Fibroblast of upper back skin (primary cell): ENCODE measurements at places on chromosomes 3 and 15.
A peak's percentile ranks its signal among the peaks of the same experiment; 100 is the strongest.

- peak; percentile 72 for DNase-seq
These were observed 9.3 kb upstream of the C15orf61 start for GRCh38 chr15:67511606-67512005.

- DNase-seq = no peak
These were observed 5.2 kb downstream of the THSD4 start for GRCh38 chr15:71120428-71120944.

GRCh38 chr3:159724627-159725026 lies 264.0 kb upstream of the IL12A start:
- DNase-seq = peak; percentile 75

- DNase-seq = peak; percentile 91
These were observed 9.7 kb downstream of the CCK start for GRCh38 chr3:42256135-42256819.

GRCh38 chr3:70085613-70086012 lies 86.1 kb downstream of the SAMMSON start:
- no peak for DNase-seq

- DNase-seq = no peak
These were observed 11.5 kb downstream of the HEMK1 start for GRCh38 chr3:50580683-50581458.

DNA sequence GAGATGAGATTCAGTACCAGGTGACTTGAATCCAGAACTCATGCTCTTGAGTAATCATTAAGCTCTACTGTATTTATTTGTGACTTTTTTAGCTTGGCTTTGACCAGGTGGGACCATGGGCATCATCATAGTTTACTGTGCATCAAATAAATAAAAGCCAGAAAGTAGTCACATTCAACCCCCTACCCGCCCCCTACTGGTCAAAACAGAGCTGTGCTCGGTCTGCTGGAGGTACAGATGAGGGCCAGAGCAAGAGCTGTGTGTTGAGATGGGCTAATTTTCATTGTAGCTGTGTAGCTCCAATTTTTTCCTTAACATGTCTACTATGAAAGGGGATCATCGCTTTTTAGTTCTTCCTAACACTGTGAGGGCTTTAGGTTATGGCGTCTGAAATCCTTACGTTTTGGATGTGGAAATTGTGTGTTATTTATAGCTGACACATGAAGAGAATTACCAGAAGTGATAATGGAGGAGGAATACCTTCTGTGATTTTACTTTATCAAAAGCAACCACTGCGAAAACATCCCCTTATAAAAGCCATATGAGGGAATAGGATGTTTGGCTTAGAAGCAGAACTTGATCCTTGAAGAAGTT lies 375.1 kb downstream of the PTPRG start:
- DNase-seq = peak; percentile 16

DNA sequence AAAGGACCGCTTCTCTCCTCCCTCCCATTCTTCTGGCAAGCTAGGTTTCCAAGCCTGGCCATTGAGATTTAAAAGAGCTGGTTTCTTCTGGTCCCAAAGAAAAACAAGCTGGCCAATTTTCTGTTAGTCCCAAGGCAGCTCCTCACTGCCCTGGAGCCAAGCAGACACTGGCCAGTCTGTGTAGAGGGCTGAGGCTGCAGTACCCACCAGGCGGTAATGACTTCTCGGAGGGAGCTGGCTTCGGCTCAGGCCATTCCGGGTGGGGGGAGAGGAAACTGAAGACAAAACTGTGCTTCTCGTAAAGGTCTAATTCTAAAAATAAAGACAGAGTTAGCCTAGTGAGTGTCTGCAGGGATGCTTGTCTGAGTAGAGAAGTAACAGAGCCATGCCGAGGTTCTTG lies 78.5 kb upstream of the SMAD3 start:
- DNase-seq = no peak

GRCh38 chr15:90780916-90781315 lies 63.8 kb downstream of the BLM start:
- DNase-seq = no peak

GRCh38 chr3:29718661-29719065 lies 437.8 kb downstream of the RBMS3 start:
- DNase-seq = peak; percentile 55

DNA sequence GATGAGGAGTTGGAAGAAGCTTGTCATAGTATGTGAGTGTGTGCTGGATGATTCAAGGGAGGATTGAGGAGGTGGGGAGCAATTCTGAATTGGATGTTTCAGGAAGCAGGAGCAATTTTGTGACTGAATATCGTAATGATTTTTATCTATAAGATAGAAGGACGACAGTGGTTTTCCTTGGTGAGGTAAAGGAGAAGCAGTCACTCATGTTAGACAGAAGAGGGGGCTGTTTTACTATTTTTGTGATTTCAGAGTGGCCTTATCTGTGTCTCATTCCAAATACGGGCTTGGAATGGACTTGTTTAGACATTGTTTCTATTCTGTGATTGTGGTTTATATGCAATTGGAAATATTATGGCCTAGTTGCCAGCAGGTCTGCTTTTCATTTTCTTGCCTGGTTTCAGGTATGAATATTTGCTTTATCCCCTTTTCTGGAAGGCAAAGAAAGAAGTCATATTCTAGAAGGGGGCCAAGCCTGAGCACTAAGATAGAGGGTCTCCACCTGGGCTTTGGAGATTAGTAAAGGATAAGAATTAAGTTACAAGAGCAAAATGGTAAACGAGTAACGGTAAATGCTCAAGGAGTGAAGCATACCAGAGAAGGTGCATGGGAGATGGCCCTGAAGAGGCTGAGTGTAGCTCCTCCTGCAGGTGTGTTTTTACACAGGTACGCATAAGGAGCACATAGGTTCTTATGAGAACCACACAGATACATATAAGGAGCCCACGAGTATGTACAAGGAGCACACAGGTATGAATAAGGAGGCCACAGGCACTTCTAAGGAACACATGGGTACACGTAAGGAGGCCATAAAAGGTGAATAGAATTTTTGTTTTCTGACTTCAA lies 124.6 kb upstream of the KCNAB1 start:
- peak; percentile 51 for DNase-seq

GRCh38 chr15:96388673-96389072 lies 58.2 kb downstream of the NR2F2 start:
- DNase-seq = no peak

DNA sequence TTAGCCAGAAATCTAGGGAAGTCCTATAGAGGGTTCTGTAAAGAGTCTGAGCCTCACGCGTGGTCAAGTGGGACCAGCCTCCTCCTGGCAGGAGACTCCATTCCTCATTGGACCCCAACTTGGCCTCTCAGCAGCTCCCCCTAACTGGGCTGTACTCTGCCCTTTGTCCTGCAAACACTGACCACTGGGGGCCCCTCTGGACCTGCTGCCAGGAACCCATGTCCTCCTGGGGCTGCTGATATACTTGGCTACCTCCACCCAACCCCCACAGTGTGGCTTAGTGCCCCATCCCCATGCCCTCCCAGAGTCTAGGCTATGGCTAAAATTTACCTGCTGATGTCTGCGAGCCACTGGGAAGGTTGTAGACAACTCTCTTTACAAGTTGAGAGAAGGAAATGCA lies 62.7 kb downstream of the UBP1 start:
- DNase-seq = no peak

GRCh38 chr15:40984964-40985363 lies 31.7 kb downstream of the CHAC1 start:
- peak; percentile 84 for DNase-seq

DNA sequence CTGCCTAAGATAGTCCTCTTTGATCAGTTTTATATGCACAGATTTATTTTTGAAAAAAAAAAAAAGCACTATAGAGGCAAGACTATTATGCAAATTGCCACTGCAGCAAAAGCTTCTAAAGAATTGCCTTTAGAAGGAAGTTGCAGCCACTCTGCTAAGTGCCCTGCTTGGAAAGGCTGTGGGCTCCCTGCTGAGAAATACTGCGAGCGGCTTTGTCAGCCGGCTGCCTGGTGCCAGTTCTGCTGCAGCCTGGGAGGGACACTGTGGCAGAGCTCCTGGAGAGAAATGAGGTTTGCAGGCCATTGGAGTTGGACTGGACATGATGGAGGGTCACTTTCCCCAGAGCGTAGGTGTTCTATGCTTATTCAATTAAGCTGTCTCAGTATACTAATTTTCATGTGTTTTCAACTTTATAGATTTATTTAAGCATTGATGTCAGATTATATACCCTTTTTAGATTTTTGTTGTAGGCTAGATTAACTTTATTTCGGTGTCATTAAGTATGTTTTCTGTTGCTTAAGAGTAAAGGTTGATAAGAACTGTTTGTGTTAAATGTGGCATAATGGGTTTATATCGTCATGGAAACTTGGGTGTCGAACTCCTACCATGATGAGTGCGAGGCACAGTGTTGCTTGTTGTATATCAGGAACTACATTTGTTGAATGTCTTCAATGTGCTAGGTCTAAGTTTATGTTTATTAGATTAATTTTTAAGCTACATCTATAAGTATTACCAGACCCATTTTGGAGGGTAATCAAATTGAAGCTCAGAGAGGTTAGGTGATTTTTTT lies 6.6 kb downstream of the MAP2K5 start:
- no peak for DNase-seq

DNA sequence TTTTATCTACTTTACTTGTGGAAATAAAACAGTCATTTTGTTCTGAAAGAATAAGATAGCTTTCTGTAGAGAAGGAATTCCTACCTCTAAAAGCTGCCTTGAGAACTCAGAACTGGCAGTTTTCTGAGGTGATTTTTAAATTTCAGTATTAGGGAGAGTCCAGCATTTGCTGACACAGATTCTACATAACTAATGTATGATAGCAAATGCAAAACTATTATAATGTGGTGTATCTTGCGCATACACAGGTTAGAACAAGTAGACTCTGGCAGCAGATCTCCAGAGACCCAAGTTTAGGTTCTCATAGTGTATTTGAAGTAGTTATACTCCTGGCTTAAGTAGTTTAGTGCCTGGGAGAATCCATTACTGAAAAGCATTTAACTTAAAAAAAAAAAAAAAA lies 30.8 kb downstream of the OIP5 start:
- DNase-seq = no peak

GRCh38 chr3:27802425-27802824 lies 80.3 kb upstream of the EOMES start:
- DNase-seq = no peak

GRCh38 chr15:88800738-88801137 lies 2.5 kb upstream of the ACAN start:
- DNase-seq = no peak

GRCh38 chr15:91689377-91689776 lies 164.1 kb upstream of the SLCO3A1 start:
- no peak for DNase-seq

GRCh38 chr15:40487816-40488682 lies 17.3 kb downstream of the CHST14 start:
- no peak for DNase-seq

DNA sequence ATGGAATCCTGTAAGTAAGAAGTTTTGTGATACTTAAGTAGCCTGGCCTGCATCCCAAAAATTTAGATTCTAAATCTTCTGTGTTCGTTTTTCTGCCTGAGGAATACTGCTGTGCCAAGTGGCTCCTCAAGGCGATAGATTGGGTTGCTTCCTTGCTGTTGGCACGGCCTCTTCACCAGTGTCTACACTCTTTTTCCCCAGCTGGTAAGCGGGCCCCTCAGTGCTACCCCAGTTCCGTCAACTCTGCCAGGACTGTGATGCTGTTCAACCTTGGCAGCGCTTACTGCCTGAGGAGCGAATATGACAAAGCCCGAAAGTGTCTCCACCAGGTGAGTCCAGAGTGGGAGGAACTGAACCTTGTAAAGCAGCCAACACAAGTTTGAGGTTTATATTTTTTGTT lies 53.3 kb upstream of the TRIM71 start:
- DNase-seq = no peak

DNA sequence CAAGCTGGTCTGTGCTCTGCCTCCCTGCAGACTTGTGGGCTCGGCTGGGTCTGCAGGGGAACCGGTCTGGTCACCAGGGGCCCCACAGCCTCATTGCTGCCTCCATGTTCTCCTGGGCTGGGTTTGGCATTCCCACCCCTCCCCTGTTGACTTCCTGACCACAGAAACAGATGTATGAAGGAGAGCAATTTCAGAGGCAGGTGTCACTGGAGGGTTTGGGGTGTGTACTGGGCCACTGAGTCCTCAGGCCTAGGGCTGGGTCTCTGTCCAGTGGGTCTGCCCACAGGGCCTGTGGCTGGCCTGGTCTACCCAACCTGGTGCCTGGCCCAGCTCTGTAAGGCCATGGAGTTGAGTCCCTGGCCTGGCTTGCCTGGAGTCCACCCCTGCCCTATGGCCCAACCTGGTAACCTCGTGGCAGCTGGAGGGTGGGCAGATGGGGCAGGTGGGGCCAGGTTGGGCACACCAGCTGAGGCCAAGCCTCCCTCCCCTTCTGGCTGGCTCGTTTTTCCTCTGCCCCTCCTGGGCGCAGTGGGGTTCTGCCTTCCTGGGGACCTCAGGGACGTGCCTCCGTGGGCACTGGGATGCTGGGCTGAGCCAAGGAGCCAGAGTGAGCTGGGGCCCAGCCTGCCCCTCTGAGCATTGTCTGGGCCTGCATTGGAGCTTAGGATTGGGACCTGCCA lies 20.8 kb downstream of the PLXNA1 start:
- DNase-seq = no peak

- DNase-seq = peak; percentile 51
These were observed 89.2 kb downstream of the RBPMS2 start for GRCh38 chr15:64686130-64686735.

- peak; percentile 39 for DNase-seq
These were observed 264.6 kb upstream of the TGFBR2 start for GRCh38 chr3:30341851-30342250.

DNA sequence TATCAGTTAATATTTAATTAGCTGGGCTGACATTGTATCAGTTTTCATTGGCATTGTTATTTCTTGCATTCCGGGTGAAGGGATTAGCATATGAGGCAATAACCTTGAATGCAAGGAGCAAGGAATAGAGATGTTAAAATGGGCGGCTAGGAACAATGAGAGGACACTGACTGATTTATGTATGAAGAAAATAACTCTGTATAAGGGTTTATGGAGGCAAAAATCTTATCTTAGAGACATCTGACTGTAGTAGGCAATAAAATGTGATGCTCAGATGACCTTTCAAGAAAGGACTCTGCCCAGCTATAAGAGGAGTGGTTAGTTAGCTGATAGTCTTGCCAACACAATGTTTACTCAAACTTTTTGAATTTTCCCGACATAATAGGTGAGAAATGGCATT lies 158.3 kb downstream of the EFHB start:
- no peak for DNase-seq

DNA sequence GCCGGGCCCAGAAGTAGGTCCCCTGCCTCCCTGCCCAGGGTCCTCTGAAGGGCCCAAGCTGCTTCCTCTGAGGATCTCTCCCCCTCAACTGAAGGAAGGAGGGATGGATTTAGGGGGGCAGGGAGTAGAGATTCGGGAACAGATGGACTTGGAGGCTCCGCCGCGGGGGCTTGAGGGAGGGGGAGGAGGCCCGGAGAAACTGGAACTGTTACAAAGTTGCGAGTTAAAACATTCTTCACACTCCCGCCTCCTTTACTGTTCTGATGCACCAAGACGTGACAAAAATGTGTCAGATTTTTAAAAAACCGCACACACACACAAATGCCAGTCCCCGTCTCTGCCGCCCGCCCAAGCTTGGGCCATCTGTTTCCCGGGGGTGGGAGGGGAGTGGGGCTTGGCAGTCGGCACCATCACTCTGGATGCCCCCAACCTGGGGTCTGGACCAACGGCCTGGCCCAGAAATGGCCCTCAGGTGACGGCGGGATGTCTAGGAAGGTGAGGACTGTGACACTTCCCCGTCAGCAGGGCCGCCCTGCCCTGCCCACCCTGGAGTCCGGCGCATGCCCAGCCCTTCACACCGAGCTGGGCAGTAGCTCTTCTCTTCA lies 25.0 kb upstream of the LINGO1 start:
- DNase-seq = no peak

GRCh38 chr3:4531478-4532025 lies 38.4 kb downstream of the ITPR1 start:
- peak; percentile 4 for DNase-seq
